ENCODE measurements at places on chromosomes 3 and 15.
A peak's percentile ranks its signal among the peaks of the same experiment; 100 is the strongest.

DNA sequence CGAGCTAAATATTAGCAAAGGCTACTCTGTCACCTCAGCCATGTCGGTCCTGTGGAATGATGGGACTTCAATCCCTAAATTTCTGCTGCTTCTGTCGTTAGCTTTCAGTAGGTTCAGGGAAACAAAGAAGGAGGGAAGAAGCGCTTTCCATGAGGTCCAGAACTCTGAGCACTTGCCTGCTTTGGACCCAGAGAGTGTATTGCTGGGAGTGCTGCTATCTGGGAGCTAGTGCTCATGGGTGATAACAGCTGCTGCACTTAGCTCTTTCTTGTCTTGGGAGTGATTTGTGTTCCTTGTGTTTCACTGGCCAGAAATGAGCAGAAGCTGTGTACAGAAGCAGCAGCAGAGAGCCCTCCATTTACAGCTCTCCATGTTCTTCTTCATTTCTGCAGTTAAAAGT, 369.8 kb downstream of the DIPK2A start:
- DNase-seq, result no peak

DNA sequence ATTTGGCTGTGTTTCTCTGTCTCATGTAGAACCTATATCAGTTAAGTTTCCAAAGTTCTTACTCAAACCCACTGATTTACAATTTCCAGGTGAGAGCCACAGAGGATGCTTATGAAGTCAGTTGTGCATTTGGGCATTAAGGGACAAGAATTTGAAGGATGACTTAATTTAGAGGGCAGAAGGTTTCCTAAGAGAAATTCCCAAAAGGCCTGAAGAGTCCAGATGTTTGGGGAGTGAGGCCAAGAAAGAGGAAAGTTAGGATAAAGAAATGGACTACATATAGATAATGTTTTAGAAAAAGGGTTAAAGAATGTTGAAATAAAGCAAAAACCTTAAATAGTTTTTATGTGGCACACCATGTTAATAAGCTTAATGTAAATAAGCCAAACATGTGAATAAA, 338.7 kb upstream of the GRM7 start:
- no peak for DNase-seq

DNA sequence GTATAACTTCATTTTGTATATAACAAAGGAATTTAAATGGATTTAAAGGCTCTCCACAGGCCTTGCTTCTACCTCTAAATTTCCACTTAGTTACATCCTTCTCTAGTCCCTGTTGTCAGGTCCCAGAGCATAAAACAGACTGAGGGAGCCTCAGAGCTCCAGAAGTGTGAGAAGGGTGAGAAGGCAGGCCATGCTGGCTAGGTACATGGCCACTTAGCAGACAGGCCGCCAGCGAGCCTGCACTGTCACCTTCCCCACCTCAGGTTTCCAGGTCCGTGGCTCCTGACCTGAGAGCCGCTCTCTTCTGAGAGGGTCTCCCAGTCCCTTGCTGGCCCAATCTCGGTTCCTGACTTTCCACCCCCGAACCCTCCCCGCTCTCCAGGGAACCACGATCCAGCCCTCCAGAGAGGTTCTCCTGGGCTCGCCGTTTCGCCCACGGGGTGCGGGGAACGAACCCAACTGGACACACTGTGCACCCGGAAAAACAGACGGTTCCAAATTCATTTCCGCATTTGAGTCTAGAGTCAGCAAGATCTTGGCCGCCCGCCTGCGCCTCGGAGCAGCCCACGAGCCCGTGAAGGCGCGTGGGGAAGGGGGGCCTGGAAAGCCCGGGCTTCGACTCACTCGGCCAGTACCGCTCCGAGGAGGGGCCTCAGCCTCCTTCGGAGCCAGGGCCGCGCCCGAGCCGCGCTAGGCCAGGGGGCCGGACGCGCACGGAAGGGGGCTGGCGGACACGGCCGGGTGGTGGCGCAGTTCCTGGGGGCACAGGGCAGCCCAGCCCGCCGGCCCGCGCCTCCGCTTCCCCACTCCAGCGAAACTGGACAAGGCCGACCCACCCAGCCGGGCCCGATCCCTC, 16.7 kb upstream of the SOX2 start:
- DNase-seq, result peak; percentile 74

GRCh38 chr15:38085931-38086568, 151.6 kb downstream of the TMCO5A start:
- no peak for DNase-seq

DNA sequence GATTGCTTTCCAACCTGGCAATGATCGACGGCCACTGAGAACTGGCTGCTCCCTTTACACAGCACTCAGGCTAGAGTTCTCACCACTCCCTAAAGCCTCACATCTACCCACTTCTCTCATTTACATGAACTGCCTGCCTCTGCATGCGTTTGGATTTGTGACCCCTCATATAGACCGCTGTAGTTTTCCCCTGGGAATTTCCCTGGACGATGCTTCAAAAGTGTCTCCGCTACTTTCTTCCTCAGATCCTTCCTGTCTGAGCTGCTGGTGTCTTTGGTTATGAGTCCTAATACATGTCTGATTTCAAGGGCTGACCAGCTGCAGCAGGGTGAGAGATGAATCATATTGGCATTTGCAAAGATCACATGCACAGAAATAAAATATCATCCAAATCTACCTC, 116.7 kb upstream of the ETV5 start:
- no peak for DNase-seq

DNA sequence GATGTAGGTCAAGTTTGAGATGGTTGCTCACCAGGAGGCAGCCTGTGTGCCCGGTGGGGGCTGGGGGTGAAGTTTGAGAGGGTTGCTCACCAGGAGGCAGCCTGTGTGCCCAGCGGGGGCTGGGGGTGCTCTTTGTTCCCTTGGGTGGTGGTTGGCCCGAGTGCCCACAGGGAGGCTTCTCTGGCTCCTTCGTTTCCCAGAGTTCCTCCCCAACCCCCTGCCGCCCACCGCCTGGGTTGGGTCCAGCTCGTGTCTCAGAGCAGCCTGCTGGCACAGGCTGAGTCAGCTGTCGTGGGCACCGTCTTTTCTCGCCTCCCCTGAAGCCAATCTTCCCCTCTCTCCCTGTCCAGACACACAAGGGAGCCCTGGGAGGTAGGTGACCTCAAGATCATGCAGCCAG, 3.1 kb downstream of the APBA2 start:
- no peak for DNase-seq

DNA sequence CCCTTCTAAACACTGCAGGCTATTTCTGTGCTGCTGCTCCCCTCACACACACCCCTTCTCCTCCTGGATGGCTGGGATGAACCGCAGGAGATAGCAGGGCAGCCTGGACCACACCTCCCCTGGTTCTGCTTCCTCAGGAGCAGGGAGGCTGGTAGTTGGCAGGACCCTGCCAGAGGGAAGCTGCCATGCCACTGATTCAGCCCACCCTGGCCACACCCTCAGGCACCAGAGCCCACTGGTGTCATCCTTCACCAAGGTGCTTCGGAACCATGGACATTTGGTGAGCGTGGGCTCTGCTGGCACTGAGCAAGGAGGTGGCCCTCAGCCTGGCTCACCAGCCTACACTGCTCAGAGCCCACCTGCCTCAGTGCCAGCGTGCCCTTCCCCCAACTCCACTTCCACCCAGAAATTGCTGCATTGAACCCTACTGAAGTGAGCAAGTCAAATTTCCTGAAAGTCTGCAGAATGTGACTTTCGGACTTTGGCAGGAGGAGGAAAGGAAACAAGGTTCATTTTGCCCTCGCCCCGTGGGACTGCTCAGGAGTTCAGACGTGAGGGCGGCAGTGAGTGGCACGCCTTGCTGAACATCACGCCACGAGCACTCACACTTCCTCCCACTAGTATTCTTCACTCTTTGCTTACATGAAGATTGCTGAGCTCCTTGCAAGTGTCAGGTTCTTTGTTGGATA, 26.3 kb downstream of the BMF start:
- DNase-seq, result no peak

GRCh38 chr15:31499953-31500765, 173.5 kb downstream of the KLF13 start:
- no peak for DNase-seq

DNA sequence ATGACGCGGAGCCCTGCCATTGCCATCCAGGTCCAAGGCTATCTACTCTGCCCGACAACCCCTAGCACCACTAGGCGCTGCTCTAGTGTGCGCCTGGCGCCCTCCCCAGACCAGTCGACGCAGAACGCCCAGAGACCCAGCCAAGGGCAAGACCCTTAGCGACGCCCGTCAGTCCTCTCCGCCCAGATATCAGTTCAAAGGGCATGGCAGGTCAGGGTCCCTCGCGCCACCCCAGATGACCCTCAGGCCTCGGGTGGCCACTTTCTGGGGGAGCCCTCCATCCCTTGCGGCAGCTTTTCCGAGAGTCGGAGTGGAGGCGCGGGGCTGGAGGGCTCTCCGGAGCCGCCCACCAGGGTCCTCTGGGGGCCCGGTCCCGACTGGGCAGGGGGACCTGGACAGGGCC, 371 bp upstream of the CLSTN2 start:
- peak; percentile 82 for DNase-seq

DNA sequence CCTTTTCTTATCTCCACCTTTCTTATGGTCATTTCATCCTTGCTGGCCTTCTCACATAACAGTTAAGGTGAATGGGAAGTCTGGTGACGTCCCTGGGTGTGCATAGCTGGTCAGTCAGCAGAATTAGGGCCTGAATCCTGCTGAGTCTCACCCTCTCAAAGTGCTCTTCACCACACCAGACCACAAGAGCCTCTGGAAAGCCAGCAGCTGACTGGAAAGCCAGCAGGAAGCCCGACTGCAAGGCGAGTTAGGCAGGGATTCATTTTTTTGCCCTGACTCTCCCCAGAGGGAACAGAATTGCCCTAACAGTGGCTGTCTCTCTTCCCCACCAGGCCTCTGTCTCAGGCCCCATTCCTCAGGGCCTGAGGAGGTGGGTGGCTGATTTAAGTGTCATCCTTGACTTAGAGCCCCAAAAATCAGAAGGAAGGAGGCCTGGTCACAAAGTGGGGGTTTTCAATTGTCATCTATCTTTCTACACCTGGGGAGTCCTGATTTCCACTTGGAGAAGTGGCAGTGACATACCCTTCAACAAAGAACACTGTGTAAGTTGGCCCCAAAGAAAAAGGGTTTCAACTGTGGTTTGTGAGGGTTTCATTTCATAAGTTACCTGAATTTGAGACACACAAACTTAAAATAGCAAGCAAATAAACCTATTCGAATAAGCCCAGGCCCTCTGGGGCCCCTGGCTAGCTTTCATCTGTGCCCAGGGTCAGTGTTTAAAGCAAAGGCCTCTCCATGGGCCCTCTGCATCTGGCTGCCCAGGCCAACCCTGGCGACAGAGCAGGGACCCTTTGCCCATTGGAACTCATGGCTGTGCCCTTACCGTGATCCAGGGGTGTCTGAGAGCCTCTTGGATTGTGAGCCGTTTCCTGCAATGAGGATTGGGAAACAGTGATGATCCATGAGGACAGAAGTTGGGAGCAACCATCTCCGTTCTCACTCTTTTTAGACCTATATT, 90.5 kb upstream of the HERC1 start:
- no peak for DNase-seq

DNA sequence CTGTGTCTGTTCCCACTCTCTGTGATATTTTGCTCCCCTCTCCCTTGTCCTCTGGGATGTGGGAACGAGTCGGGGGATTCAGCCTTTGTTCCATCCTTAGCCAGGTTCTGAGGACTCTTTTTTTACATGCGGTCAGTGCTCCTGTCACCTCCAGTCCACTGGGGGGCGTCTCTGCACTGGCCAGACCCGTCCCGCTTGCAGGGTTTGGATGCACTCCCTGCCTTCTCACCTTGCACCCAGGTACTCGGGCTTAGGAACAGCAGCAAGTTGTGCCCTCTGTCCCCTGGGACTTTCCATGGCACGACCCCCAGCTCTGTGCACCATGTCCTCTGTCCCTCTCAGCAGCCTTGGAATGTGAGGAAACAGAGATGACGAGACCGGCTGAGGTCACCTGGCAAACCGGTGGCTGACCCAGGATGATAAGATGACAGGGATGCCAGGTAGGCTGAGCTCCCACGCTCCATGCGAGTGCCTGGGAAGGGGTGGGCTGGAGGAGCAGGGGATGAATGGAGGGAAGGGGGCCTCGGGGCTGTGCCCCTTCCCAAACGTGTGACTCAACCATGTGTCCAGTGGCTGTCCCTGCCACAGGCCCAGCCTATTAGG, 27.3 kb upstream of the FGD5 start:
- DNase-seq, result peak; percentile 75

- DNase-seq, result no peak
Observed at GRCh38 chr15:98442379-98442833, 205.9 kb upstream of the IGF1R start.

DNA sequence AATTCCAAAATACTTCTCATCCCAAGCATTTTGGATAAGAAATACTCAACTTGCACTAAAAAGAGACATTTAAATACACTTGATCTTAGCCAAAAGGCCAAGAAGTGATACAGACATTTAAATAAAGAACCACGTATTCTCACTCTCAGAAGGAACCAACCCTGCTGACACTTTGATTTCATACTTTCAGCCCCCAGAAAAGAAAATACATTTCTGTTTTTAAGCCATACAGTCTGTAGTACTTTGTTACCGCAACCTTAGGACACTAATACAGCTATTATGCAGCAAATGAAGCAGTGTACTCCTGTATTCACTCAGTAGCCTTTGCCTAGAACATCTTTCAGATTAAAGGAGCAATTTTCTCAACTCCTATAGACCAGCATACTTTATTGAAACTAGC, 86.7 kb downstream of the TBC1D5 start:
- DNase-seq, result no peak

GRCh38 chr3:46406788-46407611, at the start of the genes CCR5AS and CCRL2:
TSS of gene CCR5AS (minus strand) at chr3:46407066.
TSS of gene CCRL2 (plus strand) at chr3:46407259. CDS start at chr3:46408080, 821 bp downstream.
- peak; percentile 37 for DNase-seq

- no peak for DNase-seq
Observed at GRCh38 chr3:128412180-128413002, 54.3 kb downstream of the DNAJB8 start.

- DNase-seq, result no peak
Observed at GRCh38 chr15:94324117-94324826, 92.9 kb downstream of the MCTP2 start.

DNA sequence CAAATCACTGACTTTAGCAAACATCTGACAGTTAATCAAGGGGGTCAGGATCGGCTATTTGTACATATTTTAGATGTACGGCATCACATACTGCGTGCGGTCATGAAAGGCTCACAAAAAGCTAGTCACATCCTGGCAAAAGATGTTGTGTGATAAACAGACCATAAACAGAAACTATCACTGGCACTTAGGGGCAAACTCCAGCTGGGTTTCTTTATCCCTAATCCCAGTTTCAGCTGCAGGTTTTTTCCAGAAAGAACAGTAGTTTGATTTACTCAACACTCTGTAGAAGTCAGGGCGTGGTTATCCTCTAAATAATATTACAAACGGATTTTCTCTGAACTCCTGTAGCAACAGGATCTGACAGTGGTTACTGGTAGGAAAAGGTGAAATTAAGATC, 112.4 kb upstream of the BHLHE40 start:
- DNase-seq, result no peak

DNA sequence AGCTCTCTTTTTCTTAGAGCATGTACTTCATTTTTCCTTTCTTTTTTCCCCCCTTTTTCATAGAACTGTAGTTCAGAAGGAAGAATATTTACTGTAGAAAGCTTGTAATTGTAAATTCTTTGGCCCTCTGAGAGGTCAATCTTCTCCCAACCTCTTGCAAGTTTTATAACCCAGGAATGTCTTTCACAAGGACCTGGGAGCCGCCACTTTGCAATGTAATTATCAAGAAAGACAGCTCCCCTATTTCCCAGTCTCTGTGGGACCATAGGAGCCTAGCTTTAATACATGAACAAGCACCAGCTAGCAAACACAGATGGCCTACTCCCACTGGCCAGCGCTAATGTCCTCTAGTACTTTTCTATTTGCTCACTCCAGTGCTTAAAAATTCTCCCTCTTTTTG, 51.4 kb downstream of the NFKBIZ start:
- DNase-seq, result no peak
